ENCODE measurements at places on chromosomes 3 and 15.

- DNase-seq = no peak
These were observed 188.5 kb downstream of the FAM43A start for GRCh38 chr3:194874206-194874605.

GRCh38 chr3:10556312-10556711 is 50.9 kb upstream of the ATP2B2 start:
- no peak for DNase-seq

GRCh38 chr3:179432021-179432420 is 19.2 kb downstream of the GNB4 start:
- DNase-seq = no peak

DNA sequence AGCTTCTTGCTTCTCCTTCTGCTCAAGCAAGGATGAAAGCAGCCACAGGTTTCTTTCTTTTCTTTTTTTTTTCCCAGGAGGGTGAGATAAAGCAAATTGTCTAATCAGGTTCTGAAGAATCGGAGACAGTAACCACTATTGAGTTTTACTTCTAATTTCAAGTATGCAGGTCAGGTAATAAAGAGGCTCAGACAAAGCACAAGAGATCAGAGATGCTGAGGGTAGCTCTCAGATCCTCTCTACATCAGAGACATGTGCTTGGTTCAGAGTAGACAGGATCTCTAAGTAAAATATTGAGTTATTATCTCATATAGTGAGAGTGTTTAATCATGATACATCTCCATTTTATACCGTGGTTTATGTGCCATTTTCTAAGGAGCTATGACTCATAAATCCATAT is 168.5 kb downstream of the NFKBIZ start:
- no peak for DNase-seq

DNA sequence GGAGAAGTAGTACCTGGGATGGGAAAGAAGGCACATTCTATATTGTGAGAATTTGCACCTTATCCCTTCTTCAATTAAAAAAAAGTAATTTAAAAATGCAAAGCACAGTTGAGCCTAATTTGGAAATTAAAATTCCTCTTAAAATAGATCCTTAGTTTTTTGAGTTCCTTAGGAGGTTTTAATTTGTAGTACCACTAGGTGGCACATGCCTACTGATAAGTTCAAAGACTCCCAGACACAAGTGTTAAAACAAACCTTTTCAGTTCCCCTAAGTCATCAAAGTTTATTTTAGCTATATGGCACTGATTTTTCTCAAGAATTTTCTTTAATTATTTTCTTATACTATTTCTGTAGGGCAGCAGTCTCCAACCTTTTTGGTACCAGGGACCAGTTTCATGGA is 127.6 kb upstream of the AZI2 start:
- DNase-seq = no peak

DNA sequence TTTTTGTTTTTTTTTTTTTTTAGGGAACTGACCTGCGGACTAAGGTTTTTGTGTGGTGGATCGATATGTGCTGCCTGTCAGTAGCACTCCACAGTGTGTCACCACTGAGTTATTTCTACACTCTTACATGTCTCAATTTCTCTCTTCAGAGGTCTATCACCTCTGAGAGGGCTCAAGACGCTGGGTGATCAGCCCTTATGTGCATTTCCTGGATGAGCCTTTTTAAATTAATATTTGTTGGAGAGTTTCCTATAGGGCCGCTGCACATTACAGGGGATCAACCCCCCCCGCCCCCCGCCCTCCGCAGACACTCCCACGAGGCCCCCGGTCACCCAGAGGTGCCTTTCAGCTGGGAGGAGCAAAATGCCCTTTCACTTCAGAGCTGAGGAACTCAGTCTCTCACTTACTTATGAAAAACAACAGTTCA is 34.5 kb upstream of the AP4E1 start:
- DNase-seq = no peak

Data from stimulated activated CD8-positive, alpha-beta memory T cell treated with anti-CD3 and anti-CD28 coated beads, Interleukin-15, amount 100 ng/mL, for 48 hours (primary cell).